T-cell (primary cell): ENCODE measurements at places on chromosomes 7 and 10. TPM values are rescaled to one million over a fixed set of nuclear protein-coding genes. Genes with fewer than 3 reads are reported as not detected.

Gene SLC26A3
- total RNA-seq: 0.33 TPM

Gene HNRNPH3
- total RNA-seq: 186 TPM

Gene DPY19L1
- 10.5 TPM for total RNA-seq

Gene NT5C2
- total RNA-seq: 54.0 TPM

Gene COBL
- 0.07 TPM for total RNA-seq

Gene SPDYE6
- total RNA-seq: not detected

Gene FAM25G
- total RNA-seq: not detected

Gene CTAGE4
- 0.75 TPM for total RNA-seq

Gene CARD11
- total RNA-seq: 142 TPM

Gene MRLN
- not detected for total RNA-seq

Gene LDB3
- total RNA-seq: 0.07 TPM

Gene PPP1R9A
- total RNA-seq: not detected

GRCh38 chr10:32033171-32033570, 23.1 kb downstream of the KIF5B start:
- H3K36me3 ChIP-seq: no peaks in the 10 kb centered on the region
- no peaks in the 10 kb centered on the region for H3K4me1 ChIP-seq
- no peak for DNase-seq
- H3K27ac ChIP-seq: no peak overlapping the region
- H3K4me3 ChIP-seq: no peak overlapping the region

- no peak for DNase-seq
- H3K36me3 ChIP-seq: no peaks in the 10 kb centered on the region
- H3K4me3 ChIP-seq: no peak overlapping the region
- H3K27ac ChIP-seq: no peak overlapping the region
- no peaks in the 10 kb centered on the region for H3K27me3 ChIP-seq
Measured at GRCh38 chr10:33733058-33733457, 398.6 kb upstream of the NRP1 start.

DNA sequence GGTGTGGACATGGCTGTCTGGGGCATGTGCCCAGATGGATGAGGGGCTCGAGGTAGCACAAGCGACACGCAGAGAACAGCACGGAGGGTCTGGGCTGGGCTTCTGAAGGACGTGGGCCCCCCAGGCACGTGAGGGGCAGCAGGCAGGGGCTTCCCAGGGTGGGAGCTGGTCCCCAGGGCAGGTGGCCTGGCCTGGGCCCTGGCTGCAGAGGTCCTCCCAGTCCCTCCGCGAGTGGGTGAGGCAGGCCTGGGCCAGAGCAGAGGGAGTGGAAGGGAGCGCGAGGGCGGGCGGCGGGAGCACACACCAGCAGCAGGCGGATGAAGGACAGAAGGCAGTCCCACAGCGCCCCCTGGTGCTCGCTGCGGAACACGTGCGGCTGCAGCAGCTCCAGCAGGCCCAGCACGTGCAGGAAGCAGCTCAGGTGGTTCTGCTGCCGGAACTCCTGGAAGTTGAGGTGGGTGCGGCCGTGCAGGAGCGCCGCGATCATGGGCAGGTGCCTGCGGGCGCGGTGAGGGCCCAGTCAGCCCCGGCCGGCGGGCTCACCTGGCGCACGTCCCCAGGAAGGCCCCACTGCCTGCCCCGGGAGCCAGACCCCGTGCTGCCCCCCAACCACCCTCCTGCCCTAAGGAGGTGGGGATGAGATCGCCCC, 14.7 kb upstream of the MICALL2 start:
- H3K4me1 ChIP-seq: peaks cover 3% of the 10 kb centered on the region
- H3K36me3 ChIP-seq: peaks cover 53% of the 10 kb centered on the region
- H3K27ac ChIP-seq: peak overlapping the region; percentile 29
- no peaks in the 10 kb centered on the region for H3K27me3 ChIP-seq

GRCh38 chr7:17054836-17055235, 173.1 kb upstream of the AGR3 start:
- H3K36me3 ChIP-seq: no peaks in the 10 kb centered on the region
- no peaks in the 10 kb centered on the region for H3K27me3 ChIP-seq
- no peak overlapping the region for H3K27ac ChIP-seq
- H3K4me1 ChIP-seq: no peaks in the 10 kb centered on the region
- no peak for DNase-seq

DNA sequence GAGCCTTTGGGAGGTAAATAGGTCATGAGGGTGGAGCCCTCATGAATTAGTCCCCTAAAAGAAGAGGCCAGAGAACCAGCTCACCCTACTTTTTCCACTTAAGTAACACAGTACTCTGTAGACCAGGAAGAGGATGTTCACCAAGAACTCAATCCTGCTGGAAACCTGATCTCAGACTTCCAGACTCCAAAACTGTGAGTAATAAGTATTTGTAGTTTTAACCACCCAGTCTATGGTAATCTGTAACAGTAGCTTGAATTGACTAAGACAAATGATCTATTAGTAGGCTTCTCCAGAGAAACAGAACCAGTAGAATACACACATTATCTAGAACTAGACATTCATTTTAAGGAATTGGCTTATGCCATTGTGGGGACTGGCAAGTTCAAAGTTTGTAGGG, 51.5 kb downstream of the ANKMY2 start:
- no peak overlapping the region for H3K4me3 ChIP-seq
- H3K27ac ChIP-seq: no peak overlapping the region
- no peaks in the 10 kb centered on the region for H3K27me3 ChIP-seq
- H3K4me1 ChIP-seq: no peaks in the 10 kb centered on the region

DNA sequence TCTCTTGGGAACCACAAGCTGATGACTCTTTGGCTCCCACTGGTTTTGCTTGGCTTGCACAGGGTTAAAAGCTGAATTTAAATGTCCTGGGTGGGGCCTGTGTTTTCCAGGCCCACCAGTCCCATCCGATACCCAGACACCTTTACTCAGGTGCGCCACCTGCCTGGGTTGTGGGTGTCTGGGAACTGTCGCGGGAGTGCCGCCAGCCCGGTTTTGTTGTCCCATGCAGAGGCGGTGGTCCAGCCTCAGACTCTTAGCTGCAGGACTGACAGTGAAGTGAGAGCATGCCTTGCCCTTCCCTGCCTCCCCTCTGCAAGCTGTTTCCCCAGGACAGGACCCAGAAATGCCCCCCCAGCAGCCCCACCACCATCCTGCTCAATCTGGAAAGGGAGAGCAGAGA, 255.6 kb upstream of the ZNF32 start:
- no peak overlapping the region for H3K27ac ChIP-seq
- no peak for DNase-seq
- H3K4me3 ChIP-seq: no peak overlapping the region
- no peaks in the 10 kb centered on the region for H3K4me1 ChIP-seq
- H3K36me3 ChIP-seq: no peaks in the 10 kb centered on the region

DNA sequence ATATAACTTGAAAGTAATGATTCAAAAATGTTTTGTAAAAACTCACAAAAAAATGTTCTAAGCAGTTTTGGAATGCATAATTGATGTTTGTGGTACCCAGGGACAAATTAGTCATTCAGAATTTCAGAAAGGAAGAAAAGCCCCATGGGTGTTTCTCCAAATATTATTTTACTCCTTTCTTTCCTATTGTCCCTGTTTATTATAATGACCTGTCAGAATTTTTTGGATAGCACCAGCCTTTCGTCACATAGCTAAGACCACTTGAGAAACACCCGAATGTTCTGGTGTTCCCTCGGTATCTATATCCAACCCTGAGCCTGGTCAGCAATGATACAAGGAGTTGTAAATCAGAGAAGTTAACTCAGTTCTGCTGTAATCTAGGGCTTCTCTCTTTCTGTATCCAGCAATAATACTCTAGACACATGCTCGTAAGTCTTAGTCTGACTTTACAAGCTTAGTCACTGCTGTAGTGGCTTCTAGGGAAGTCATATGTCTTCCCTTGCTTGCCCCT, 64.8 kb upstream of the MEOX2 start:
- H3K27ac ChIP-seq: no peak overlapping the region
- no peak for DNase-seq
- H3K4me1 ChIP-seq: no peaks in the 10 kb centered on the region
- H3K4me3 ChIP-seq: no peak overlapping the region
- no peaks in the 10 kb centered on the region for H3K36me3 ChIP-seq

DNA sequence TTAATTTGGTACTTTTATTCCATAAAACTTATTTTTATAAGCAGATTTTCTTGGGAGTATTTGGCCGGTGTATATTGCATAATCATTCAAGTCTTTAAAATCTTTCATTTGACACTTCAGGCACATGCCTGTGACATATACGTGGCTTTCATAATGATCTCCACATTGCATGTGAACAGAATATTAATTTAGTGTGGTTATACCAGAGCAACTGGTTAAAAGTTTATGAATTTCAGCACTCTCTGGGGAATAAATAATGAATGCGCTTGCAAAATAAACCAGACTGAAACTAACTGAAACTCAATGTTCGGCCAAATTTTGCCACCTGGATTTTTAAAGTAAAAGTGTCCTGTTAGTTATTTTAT, 242.3 kb downstream of the GLI3 start:
- H3K27me3 ChIP-seq: no peaks in the 10 kb centered on the region
- H3K27ac ChIP-seq: no peak overlapping the region
- no peak overlapping the region for H3K4me3 ChIP-seq
- H3K4me1 ChIP-seq: no peaks in the 10 kb centered on the region

GRCh38 chr10:87500646-87501048, 4.0 kb upstream of the MINPP1 start:
- H3K36me3 ChIP-seq: no peaks in the 10 kb centered on the region
- H3K27ac ChIP-seq: no peak overlapping the region
- H3K4me1 ChIP-seq: peaks cover under 1% of the 10 kb centered on the region
- H3K27me3 ChIP-seq: peaks cover 4% of the 10 kb centered on the region
- DNase-seq: no peak

DNA sequence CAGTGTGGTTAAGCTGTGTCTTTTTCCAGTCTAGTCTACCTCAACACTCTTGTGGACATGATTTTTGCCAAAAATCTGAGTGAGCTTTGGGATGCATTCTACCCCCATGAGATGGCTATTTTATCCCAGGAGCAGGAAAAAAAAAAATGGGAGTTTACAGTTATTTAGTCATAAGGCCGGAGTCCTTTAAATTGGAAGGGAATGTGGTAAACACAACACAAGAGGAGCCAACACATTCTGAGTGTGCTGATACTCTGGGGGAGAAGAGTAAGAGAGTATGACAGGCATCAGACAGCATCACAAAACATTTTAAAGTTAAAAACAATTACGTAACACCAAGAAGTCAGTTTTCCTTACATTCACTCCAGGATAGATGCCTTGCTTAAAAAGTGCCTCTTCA, 46.1 kb downstream of the C1GALT1 start:
- no peak for DNase-seq
- H3K4me3 ChIP-seq: no peak overlapping the region
- no peaks in the 10 kb centered on the region for H3K36me3 ChIP-seq
- H3K27ac ChIP-seq: no peak overlapping the region
- H3K27me3 ChIP-seq: no peaks in the 10 kb centered on the region
- H3K4me1 ChIP-seq: no peaks in the 10 kb centered on the region

DNA sequence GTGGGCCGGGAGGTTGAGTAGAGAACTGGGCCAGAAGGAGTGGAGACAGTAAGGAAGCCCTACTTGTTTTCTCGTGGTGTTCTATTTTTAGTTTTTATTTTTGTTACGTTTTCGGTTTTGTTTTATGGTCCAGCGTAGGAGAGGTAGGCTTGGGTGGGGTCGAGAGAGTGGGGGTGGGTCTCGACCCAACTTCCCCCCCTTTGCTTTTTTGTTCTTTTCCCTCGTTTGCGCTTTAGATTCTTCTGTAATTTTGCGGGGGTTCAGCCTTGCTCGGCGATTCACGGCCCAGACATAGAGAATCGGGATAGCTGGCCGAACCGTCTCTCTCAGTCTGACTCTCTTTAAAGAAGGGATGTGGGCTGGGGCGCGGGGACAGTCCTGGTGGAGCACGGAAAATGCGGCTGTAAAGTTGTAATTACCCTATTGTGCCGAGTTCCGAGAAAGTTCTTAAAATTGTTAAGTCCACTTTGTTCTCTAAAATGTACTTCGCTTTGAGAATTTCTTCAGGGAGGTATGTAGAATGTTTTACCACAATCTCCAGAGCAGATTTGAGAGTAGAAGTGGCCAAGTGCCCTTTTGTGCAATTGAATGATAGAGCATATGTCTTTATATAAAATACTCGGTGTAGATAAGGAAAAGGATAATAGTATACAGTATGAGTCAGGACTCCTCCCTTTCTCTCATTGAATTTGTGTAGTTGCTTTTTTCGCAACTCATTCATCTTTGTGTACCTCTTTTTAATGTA, 816 bp downstream of the DMTF1 start:
- H3K4me3 ChIP-seq: peak overlapping the region; percentile 94
- H3K27ac ChIP-seq: peak overlapping the region; percentile 90
- peaks cover 29% of the 10 kb centered on the region for H3K4me1 ChIP-seq
- no peaks in the 10 kb centered on the region for H3K27me3 ChIP-seq
- no peak for DNase-seq
- H3K36me3 ChIP-seq: no peaks in the 10 kb centered on the region

DNA sequence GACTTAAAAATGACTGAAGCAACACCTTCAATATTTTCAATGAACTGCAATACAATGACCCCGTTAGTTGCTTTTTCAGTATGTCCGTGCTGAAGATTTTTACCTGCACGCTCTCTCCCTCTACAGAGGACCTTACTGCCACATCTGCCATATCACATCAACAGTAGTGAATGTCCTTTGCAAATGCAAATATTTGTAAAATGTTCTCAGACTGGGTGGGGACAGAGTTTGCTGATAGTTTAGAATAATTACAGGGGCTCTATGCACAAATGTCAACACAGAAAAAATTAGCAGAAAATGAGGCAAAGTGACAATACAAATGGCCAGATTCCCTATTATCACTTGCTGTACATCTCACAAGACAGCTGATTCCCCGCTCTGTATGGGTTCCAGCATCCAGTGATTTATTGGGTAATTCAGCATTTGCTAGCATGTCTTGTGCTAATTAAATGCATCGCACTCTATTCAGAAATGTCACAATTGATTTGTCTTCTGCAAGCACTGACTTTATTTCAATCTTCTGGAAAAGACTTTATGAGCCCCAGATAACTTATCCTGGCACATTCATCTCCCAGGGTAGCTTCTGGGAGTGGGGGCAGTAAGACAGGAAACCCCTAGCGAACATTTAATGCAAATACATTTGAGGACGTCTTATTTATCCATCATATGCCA, 69.1 kb upstream of the PTER start:
- H3K4me1 ChIP-seq: no peaks in the 10 kb centered on the region
- no peak overlapping the region for H3K4me3 ChIP-seq
- no peak for DNase-seq
- H3K27me3 ChIP-seq: peaks cover 9% of the 10 kb centered on the region
- no peak overlapping the region for H3K27ac ChIP-seq

DNA sequence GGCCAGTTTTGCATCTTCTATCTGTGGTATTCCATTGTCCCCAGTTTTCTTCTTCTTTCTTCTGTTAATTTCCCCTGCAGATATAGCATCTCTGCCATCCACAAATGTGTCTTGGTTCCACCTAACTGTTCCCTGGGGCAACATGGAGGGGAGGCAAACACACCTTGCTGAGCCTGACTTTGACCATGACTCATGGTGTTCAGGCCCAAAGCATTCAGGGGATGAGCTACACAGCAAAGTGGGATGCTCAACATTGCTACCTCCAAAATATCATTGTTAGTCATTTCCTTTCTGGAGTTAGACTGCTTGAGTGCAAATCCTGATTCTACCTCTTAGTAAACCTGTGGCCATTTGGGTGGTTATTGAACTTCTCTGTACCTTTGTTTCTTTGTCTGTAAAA, 542.7 kb downstream of the LRMDA start:
- no peaks in the 10 kb centered on the region for H3K36me3 ChIP-seq
- no peak overlapping the region for H3K4me3 ChIP-seq
- no peaks in the 10 kb centered on the region for H3K4me1 ChIP-seq
- no peak overlapping the region for H3K27ac ChIP-seq
